ENCODE measurements at places on chromosomes 6 and 20.
A peak's percentile ranks its signal among the peaks of the same experiment; 100 is the strongest.

- DNase-seq: no peak
These were observed 279.0 kb upstream of the ZFP64 start for GRCh38 chr20:52470561-52470960.

DNA sequence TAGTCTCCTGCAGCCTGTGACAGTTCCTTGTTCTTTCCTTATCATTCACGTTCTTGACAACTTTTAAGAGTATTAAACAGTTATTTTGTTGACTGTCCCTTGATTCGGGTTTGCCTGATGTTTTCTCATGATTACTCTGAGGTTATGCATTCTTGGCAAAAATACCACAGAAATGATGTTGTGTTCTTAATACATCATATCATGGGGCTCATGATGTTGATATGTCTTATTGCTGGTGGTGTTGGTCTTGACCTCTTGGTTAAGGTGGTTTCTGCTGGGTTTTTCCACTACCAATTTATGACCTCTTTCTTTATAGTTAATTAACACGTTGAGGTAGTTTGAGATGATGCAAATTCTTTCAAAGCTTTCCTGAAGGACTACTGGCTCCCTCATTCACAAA lies 59.1 kb downstream of the ZHX3 start:
- DNase-seq: no peak

DNA sequence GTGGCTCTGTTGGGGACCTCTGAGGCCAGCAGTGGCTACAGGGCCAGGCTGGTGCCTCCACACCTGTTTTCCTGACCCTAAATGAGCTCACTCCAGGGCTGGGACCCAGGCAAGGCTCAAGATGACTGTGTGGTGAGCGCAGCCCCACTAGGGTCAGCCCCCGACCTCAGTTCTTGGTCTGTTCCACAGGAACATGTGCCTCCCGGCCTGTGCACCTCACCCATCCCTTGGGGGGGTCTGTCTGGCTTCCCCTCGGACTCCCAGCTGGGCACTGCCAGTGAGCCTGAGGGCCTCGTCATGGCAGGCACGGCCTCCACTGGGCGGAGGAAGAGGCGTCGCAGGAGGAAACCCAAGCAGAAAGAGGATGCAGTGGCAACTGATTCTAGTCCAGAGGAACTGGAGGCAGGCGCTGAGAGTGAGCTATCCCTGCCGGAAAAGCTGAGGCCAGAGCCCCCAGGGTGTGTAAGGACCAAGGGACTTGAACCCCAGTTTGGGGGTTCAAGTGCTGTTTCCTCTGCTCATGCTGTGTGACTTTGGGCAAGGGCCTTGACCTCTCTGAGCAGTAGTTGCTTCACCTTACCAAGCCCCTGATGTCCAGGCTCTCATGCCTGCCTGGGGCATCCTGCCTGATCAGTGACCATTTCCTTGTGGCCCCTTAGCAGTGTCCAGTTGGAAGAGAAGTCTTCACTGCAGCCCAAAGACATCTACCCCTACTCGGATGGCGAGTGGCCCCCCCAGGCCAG lies 8.0 kb downstream of the LPIN3 start:
- no peak for DNase-seq

DNA sequence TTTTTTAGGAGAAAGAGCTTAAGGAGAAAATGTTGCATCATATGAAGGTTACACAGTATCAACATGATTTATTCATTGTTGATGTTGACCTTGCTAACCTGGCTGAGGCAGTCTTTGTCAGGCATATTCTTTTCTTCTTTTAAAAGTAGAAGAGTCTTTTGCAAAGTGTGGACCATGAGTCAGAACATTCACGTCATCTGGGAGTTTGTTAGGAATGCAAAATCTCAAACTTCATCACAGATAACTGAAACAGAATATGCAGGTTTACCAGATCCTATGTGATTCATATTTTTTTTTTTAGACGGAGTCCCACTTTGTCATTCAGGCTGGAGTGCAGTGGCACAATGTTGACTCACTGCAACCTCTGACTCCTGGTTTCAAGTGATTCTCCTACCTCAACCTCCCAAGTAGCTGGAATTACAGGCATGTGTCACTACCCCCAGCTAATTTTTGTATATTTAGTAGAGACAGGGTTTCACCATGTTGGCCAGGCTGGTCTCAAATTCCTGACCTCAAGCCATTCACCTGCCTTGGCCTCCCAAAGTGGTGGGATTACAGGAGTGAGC lies 530.4 kb upstream of the BTBD3 start:
- DNase-seq: no peak

DNA sequence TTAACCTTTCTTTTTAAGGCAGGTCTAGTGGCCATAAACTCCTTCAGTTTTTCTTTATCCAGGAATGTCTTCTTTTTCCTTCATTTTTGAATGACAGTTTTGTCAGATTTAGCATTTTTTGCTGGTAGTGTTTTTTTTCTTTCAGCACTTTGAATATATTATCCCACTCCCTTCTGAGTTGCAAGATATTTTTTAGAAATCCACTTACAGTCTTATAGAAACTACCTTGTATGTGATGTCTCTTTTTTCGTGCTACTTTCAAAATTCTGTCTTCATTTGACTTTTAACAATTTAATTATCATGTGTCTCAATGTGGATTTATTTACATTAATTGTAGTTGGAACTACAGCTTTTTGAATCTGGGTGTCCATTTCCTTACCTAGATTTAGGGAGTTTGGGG lies 284.4 kb upstream of the RNF217 start:
- DNase-seq: no peak

GRCh38 chr6:111276335-111276734 lies 189.0 kb downstream of the SLC16A10 start:
- no peak for DNase-seq

DNA sequence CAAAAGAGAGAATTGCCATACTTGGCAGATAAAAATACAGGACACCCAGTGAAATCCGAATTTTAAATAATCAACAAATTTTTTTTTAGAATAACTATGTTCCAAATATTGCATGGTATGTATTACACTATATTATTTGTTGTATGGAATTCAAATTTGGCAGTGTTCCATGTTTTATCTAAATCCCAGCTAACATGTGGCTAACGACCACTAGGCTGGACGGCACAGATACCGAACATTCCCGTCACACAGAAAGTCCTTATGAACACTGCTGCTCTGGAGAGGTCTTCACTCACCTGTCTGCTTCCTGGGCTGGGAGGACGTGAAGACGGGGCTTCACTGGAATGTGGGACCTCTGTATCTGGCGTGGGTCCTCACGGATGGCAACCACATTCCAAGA lies 32.8 kb downstream of the SNX5 start:
- DNase-seq: no peak

- no peak for DNase-seq
These were observed 190.3 kb downstream of the ZDHHC14 start for GRCh38 chr6:157571269-157571668.

DNA sequence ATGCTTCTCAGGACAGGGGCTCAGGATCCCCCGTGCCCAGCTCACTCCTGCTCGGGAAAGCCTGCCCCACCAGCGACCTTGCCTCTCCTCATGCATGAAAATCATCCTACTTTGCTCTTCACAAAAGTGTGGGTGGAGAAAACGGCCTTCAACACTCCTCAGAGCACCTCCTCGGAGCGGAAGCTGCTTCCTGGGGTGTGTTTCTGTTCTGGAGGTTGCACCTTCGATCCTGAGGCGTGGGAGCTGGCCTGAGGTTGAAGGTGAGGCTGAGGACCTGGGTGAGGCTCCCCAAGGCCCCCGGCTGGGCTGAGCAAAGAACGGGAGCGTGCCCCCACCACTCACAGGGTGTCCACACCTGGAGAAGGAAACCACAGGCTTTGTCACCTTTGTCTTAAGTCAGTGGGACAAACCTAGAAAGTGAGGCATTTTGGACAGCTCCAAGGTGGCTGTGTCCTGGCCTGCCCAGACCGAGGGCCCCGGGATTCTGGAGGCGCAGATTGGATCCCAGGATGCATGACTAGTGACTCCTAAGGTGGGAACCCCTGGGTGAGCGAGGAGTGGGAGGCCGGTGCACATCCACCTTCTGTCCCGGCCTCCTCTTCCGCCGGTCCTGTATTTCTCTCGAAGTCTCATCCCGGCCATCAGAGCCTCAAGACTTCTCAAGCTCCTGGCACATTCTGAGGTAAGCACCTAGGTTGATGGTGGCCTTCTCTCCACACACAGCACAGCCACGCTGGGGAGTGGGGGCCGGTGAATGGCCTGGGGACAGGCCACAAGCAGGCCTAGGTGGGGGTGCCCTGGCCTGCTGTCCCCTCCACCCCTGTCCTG lies 104.7 kb downstream of the TMEM242 start:
- peak; percentile 76 for DNase-seq

All from aorta (tissue), 5 donors.